ENCODE measurements at places on chromosomes 7 and 10. TPM values are rescaled to one million over a fixed set of nuclear protein-coding genes. Genes with fewer than 3 reads are reported as not detected.

DNA sequence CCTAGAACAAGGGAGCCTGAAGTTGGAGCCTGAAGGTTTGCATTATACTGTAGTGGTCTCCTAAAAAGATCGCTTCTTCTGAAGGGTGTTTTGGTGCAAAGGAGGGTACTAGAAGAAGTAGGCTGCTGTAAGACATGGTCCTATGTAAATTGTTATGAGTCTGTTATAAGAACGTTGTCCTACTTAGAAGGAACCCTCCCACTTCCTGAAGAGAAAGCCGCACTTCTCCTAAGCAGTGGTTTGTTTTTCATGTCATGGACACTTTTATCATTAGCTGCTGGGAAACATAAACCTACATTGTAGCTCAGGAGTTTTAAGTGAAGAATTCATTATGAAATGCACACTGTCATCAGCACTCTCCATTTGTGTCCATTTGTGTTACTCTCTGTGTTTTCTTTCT, 129.1 kb upstream of the ITGB1 start:
- no peak overlapping the region for H3K4me3 ChIP-seq
- H3K4me1 ChIP-seq: no peaks in the 10 kb centered on the region
- no peak for DNase-seq
- H3K27me3 ChIP-seq: no peaks in the 10 kb centered on the region
- H3K36me3 ChIP-seq: no peaks in the 10 kb centered on the region
- no peak overlapping the region for H3K27ac ChIP-seq

- H3K27ac ChIP-seq: no peak overlapping the region
- H3K27me3 ChIP-seq: no peaks in the 10 kb centered on the region
- peaks cover 8% of the 10 kb centered on the region for H3K36me3 ChIP-seq
- no peak for DNase-seq
Measured at GRCh38 chr10:27030060-27030459, 70.2 kb downstream of the ANKRD26 start.

Gene LOXL4
- 15.4 TPM for total RNA-seq

DNA sequence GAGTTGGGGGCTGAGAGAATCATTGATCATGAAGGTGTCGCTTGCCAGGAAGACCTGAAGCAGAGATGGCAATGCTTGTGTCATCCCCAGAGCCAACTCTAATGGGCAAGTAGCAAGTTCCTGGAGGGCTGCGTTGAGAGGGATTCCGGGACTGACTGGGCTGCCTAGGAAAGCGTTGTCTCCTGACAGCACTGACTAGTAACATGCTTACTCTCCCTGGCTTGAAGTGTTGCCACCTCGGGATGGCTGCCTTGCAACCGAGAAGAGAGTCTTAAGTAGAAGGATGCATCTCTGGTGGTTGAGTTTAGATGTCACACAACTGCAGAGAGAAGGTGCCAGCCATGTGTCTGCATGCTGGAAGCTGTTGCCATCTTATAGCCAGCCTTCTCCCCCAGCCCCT, 453.4 kb downstream of the PLXNA4 start:
- H3K4me3 ChIP-seq: no peak overlapping the region
- DNase-seq: no peak
- H3K4me1 ChIP-seq: no peaks in the 10 kb centered on the region
- no peak overlapping the region for H3K27ac ChIP-seq
- H3K36me3 ChIP-seq: no peaks in the 10 kb centered on the region

Gene FOXI2
- not detected for total RNA-seq

Gene GNG11
- 10.7 TPM for total RNA-seq

Gene TMEM225B
- 2.6 TPM for total RNA-seq

Gene ACHE
- 1.6 TPM for total RNA-seq

Gene GJC3
- total RNA-seq: not detected

Gene ANKRD2
- not detected for total RNA-seq

DNA sequence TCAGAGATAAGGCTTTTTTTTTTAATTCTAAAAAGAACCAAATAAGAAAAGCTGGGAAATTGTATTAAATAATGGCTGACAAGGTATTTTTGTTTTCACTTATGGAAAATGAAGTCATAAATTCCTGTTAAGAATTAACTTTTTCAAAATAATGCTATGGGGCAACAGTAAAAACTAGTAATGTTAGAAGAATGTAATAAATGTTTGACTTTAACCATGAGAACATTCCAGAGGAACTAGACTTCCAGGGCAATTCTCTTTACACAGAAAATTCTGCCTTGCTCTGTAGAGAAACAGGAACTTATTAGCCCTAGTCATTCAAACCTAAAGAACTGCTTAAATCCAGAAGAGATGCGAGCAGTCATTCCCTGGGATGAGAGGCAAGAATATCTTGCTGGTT, 571.1 kb downstream of the IPMK start:
- no peaks in the 10 kb centered on the region for H3K36me3 ChIP-seq
- H3K4me1 ChIP-seq: peaks cover 4% of the 10 kb centered on the region
- H3K27ac ChIP-seq: no peak overlapping the region

DNA sequence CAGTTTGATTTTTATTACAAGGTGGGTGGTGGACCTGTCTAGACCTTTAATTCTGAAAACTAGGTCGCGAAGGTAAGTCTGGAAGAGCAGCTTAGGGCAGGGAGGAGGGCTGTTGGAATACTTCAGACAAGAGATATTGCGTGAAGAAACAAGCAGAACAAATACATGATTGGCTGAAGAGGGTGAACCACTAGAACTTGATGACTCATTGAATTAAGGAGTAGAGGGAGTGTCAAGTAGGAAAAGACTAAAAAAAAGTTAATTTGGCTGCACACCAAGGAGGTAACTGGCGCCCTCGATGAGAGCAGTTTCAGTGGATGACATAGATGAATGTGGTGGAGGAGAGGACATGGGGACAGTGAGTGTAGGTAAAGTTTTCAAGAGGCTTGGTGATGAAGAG, 41.3 kb downstream of the WNT2 start:
- no peaks in the 10 kb centered on the region for H3K36me3 ChIP-seq
- no peaks in the 10 kb centered on the region for H3K27me3 ChIP-seq
- H3K4me3 ChIP-seq: no peak overlapping the region
- H3K4me1 ChIP-seq: no peaks in the 10 kb centered on the region

DNA sequence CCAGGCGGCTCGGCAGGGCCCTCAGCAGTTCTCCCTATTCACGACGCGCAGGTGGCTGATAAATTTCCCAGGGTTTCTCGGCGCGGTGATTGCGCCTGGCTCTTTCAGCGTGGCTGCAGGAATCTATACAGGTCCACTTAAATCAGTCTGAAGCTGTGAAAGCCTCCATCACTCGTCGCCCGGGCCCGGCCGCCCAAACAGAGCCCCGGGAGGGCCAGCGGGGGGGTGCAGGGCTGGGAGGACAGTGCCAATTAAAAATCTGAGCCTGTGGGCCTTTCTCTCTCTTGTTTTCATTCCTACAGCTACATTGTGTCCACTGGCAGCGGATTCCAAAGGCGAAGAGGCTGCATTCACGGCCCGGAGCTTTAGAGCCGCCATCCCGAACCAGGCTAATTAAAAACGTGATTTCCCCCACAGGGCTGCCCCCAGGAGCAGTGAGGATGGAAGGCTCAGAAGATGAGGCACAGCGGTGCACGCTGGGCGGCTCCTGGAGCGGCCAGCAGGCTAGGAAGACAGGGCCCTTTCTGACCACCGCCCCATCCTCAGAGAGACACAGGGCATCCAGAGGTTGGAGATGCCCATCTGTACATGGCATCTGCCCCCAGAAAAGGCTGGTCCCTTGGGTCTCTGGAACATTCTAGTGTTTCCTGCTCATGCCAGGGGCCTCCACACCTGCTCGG, 100.7 kb downstream of the FAM53B start:
- no peaks in the 10 kb centered on the region for H3K36me3 ChIP-seq
- peaks cover 98% of the 10 kb centered on the region for H3K4me1 ChIP-seq
- H3K27me3 ChIP-seq: no peaks in the 10 kb centered on the region
- H3K4me3 ChIP-seq: no peak overlapping the region

DNA sequence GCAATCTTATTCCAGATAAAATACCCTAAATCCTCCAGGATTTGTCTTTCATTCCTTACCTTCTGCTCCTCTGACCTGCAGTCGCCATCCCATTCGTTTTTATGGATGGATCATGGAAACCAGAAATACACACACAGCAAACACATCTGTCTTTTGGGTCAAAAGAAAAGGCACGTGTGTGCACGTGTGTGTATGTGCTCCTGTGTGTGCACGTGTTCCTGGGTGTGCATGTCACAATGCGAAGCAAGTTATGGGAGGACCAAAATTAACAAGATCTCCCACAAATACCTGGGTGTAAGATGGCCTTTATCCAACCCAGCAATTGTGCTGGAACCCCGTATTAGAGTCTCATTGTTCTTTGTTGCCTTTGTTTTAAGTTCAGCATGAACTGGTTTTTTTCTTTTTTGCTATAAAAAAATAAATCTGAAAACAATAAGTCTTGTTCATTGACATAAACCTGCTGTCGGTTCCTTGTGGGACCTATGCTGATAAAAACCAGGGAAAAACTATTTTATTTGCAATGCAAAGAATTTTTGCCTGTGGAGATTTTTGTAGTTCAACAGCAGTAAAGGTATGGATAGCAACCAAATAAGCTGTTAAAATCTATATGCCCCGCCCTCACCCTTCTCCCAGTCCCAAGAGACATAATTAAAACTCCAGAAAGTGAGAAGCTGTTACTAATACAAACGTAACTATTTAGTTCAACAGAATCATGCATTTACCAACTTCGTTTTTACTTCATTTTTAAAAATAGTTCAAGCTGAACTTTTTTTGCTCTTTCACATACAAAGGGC, 229.6 kb downstream of the CREB5 start:
- no peaks in the 10 kb centered on the region for H3K4me1 ChIP-seq
- H3K27ac ChIP-seq: no peak overlapping the region
- no peaks in the 10 kb centered on the region for H3K27me3 ChIP-seq
- H3K36me3 ChIP-seq: no peaks in the 10 kb centered on the region
- DNase-seq: no peak
